Vagina (tissue), 2 donors: ENCODE measurements at places on chromosomes 4 and X.

DNA sequence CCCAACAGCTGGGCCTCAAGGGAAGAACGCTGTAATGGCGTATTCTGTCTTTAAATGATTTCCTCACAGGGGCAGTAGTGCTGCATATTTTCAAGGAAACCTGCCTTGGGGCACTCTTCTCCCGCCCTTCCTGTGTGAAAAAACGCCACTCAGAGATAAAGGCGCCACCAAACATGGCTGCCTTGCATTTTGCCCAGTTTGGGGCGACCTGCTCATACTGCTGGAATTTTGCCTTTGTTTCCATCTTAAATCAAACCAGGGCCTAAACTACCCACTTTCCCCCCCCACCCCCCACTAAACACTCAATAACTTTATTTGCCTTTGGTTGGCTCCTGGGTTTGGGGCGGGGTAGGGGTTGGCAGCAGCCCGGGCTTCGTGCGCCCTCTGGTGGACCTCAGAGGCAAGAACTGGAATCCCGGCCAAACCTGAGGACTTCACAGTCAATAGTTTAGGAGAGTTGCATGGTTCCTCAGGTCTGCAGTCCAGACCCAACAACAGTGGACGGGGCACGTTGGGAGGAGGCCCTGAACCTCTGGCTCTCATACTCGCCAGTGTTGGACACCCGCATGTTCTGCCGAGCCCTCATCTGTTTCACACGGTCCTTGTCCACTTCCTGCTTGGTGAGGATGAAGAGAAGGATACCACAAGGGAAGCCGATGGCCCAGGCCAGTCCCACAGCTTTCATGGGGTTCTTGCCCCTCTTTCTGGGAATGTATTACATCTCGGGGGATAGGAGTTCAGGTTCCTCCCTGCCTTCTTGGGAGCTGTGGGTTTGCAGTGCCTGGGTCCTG, 220.1 kb upstream of the STK26 start:
- DNase-seq: no peak

- no peak for DNase-seq
Measured at GRCh38 chr4:74362347-74362746, 2.6 kb upstream of the EREG start.

DNA sequence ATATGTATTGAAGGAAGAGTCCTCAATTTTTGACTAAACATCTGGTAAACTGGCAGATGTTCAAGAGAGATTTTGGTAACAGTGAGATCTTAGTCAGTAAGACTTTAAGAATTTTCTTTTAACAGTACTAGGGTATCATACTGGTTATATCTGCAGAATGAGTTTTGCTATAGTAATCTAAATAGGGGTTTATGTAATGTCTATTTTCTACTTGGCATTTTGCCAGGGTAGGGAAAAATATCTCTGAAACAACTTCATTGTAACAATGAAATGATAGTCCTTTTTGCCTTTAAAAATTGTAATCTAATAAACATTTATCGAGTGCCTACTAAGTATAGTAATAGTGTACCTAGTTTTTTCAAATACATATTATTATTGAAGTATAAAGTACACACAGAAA, 32.1 kb downstream of the XK start:
- no peak for DNase-seq

DNA sequence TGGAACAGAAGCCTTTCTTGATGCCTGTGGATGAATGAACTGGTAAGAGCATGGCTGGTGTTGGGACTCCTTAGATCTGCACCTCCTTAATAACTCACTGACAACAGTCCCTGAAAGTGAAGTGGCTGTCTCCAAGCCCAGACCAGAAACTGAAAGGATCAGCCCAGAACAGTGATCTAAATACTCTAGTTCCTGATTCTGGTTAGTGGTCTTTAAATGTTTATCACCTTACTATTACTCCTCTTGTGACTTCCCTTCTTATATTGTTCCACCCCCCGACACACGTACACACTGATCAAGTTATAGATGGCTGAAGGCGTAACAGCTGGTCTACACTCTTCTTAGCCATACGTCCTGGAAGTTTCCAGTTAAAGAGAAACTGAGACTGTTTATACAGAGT, 33.8 kb upstream of the ARMCX2 start:
- DNase-seq: no peak

GRCh38 chr4:178414881-178415446, 972.7 kb upstream of the AGA start:
- DNase-seq: no peak

DNA sequence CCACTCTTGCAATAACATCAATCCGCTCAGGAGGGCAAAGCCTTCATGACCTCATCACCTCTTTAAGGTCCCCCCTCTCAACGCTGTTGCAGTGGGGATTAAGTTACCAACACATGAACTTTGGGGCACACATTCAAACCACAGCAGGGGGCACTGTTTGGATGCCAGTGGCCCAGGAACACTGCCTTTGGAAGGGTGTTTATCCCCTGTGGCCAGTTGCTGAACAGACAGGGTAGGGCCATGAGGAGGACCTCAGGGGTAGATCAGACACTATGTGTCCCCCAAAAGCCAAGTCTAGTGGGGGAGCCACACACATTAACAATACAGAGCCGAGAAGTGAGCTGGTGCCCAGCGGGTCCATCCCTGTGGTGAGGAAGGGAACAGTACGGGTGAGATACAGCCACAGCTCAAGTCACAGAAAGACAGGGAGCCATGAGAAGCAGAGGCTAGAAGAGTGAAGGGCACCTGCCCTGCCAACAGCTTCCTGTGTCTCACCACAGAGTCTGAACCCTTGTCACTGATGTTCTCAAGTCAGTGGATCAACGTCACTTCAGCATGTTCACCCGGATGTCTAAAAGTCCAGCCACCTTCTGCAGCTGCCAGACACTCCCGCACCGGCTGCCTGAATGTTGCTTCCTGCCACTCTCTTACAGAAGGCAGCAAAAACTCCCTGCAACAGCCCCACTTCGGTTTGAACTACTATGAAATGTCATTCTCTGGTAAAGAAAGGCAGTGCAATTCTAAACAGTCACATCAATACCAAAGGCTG, 19.9 kb upstream of the MXD4 start:
- no peak for DNase-seq

DNA sequence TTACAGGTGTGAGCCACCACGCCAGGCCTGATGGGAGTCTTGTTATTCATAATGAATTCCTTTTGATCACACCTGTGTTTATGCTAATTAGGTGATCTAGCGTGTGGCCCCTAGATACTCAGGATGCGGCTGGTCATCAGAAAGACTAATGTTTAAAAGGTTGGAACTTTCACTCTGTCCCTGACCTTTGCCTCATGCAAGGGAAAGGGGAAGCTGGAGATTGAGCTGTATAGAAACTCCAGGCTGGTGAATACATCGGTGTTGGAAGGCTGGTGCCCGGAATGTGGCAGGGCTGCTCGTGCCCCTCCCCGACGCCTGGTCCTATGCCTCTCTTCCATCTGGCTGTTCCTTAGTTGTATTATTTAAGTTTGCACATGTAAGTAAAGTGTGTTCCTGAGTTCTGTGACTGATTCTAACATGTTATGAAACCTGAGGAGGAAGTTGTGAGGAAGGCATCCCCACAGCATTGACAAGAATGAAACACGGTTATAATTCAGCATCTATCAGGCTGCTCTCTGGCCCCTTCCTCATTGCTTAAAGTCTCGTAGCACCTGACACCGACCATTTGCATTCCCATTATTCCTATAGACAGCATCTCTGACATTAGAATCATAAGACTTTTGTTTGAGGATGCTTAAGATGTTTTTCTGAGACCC, 28.9 kb downstream of the CASP3 start:
- DNase-seq: no peak

- DNase-seq: no peak
Measured at GRCh38 chr4:141730805-141731204, 94.4 kb downstream of the IL15 start.

- DNase-seq: no peak
Measured at GRCh38 chrX:153853180-153853901, 23.0 kb upstream of the PDZD4 start.

GRCh38 chrX:48179691-48180090, 16.9 kb downstream of the SSX5 start:
- DNase-seq: no peak

DNA sequence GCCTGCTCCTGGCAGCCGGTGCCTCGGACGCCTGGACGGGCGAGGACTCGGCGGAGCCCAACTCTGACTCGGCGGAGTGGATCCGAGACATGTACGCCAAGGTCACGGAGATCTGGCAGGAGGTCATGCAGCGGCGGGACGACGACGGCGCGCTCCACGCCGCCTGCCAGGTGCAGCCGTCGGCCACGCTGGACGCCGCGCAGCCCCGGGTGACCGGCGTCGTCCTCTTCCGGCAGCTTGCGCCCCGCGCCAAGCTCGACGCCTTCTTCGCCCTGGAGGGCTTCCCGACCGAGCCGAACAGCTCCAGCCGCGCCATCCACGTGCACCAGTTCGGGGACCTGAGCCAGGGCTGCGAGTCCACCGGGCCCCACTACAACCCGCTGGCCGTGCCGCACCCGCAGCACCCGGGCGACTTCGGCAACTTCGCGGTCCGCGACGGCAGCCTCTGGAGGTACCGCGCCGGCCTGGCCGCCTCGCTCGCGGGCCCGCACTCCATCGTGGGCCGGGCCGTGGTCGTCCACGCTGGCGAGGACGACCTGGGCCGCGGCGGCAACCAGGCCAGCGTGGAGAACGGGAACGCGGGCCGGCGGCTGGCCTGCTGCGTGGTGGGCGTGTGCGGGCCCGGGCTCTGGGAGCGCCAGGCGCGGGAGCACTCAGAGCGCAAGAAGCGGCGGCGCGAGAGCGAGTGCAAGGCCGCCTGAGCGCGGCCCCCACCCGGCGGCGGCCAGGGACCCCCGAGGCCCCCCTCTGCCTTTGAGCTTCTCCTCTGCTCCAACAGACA, 4.4 kb downstream of the SOD3 start:
- DNase-seq: no peak

GRCh38 chr4:110989125-110989524, 366.2 kb upstream of the PITX2 start:
- no peak for DNase-seq

GRCh38 chrX:99091459-99091858, 1318.6 kb downstream of the PCDH19 start:
- no peak for DNase-seq

DNA sequence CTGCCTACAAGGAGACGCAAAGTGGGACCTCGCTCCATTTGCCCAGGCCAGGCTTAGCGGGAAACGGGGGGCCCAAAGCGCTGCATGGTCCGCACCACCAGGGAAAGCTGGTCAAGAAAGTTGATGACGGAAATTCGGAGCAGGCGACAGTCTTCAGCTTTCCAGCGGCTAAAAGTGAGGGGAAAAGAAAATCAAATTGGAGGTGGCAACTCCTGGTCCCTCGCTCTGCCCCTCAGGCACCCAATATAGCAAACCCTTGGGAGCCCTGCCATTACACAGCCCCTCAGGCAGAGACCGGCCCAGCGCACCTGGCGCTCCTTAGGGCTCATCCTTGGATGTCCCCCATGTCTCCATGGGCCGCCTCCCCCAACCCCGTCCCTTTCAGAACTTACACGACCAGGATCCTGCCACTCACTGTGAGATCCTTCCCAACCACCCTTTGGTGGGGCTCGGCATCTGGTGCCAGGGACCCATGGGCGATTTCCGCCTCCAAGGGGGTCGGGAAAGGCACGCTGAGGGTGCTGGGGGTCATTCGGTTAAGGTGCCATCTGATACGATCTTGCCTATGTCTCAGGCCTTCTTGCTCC, 1.1 kb downstream of the LAGE3 start:
- DNase-seq: no peak

DNA sequence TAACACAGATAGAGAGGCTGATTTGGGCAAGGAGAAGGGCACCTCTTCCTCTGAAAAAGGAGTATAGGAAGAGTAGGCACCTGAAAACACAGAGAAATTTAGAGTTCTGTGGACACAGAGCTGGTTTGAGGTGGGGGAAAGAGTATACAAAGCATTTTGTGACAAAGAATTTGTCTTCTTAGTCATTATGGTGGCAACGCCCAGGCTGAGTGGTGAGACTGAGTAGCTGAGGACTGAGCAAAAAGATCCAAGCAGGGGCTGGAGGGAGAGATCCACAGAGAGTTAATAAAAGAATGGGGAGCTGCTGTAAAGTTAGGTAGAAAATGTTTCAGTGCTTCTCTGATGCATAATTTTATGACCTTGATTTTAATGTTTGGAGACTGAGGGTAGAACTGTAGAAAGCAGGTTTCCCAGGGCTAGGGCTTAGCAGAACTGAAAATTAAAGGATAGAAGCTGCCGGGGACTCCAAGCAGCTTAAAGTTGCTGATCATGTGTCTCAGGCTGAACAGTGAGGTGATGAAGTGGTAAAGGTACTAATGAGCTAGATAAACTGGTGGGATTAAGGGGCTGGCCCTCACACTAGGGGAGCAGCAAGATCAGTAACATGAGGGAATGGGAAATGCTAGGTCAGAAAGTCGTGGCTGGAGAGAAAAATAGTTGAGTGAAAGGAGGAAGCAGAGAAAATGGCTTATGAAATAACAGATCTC, 118.9 kb downstream of the CEP44 start:
- DNase-seq: no peak

DNA sequence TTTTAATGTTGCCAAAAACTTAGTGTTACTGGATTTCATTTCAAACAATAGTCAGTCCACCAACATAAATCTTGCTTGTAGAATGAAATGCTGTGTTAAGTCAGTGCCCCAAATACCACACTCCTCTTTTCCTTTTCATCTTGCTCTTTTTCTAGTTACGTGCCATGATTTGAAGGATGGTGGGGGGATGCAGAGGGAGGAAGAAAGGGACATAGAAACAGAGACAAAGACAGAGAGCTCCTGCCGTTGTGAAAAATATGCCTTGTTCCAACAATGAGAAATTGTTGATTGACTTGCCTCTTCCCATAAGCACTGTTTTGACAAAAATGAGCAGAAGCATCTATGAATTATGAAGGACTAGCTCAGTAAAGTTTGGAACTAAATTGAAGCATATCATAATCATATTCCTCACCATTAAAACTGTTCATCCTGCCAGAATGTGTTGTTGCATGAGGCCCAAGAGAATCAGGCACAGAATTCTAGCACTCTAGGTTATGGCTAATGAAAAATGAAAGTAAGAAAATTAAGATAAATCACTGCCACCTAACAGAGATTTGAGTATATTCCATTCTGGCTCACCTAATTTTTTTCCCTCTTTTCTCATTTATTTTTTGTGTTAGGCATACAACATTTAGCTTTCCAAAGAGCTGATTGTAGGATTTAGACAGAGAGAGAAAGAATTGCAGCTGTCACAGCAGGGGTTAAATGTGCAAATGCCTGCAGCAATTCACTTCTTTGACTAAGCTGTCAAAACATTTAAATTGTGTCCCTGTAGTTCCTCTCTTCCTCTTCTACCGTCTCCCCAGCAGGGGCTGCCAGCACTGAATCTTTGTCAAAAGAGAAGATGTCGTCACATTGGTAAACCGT, 111.6 kb upstream of the PTPN13 start:
- DNase-seq: no peak

GRCh38 chr4:36168127-36168878, 76.0 kb downstream of the ARAP2 start:
- no peak for DNase-seq

GRCh38 chr4:119661231-119661630, 32.6 kb upstream of the PDE5A start:
- no peak for DNase-seq

- no peak for DNase-seq
Measured at GRCh38 chr4:119984996-119985395, 81.7 kb downstream of the MAD2L1 start.

GRCh38 chrX:119880076-119880475, 8.4 kb downstream of the NDUFA1 start:
- no peak for DNase-seq
